MG63 (cell line): ENCODE measurements at places on chromosomes 5 and 9.

DNA sequence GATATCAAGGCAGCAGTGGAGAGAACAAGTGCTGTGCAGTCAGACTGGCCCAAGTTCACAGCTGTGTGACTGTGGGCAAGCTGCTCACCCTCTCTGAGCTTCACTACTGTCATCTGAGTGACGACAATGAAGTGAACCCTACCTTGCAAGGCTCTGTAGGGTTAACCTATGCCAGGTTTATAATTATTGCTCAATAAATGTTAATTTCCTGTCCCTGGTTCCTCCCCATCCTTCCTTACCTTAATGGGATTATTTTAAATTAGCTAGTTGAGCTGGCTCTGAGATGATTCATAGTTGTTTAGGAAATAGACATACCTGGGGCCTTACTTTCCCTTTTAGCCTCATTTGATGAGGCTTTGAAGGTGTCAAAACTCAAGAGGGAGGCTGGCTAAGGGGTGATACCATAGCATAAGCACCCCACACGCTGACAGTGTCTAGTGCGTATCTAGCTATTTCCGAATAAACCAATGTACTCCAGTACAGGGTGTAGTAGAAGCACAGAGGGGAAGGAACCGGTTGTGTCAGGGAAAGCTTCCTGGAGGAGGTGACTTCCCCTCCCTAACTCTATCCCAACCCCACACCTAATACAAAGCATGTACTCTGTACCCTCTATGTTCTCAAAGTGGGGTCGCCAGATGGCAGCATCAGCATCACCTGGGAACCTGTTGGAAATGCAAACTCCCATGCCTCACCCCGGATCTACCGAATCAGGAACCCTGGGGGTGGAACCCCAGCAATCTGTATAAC, 63.3 kb upstream of the SLC25A51 start:
- DNase-seq = no peak

GRCh38 chr5:80082731-80083100, 47.6 kb downstream of the THBS4 start:
- peak; percentile 78 for DNase-seq

DNA sequence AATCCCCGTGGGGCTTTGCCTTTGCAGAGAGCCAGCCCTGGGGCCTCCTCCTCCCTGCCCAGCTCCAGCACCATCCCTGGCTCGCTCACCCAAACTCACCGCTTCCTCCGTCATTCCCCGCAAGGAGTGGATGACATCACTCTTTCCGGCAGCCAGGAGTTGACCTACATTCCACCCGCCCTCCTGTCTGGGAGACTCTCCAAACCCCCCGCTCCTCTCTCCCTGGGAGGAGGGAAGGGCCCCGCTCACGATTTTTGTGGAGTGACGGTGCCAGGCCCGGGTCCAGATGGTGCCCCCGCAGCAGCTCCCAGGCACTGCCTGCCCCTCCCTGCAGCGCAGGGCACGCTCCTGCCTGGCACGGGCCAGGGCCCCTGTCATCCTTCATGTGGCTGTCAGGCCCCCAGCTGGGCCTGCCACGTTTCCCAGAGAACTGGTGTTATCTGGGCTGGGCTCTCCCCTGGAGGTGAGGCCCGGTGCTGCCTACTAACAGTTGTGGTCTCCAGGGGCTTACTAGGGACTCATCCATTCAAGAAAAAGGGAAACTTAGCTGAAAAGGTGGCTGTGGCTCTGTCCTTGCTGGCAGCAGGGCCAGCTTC, 52.3 kb downstream of the NTNG2 start:
- peak; percentile 95 for DNase-seq

- no peak for DNase-seq
Measured at GRCh38 chr5:149048811-149049210, 14.1 kb downstream of the SH3TC2 start.

GRCh38 chr9:86201474-86202337, 57.8 kb downstream of the C9orf153 start:
- DNase-seq = no peak

DNA sequence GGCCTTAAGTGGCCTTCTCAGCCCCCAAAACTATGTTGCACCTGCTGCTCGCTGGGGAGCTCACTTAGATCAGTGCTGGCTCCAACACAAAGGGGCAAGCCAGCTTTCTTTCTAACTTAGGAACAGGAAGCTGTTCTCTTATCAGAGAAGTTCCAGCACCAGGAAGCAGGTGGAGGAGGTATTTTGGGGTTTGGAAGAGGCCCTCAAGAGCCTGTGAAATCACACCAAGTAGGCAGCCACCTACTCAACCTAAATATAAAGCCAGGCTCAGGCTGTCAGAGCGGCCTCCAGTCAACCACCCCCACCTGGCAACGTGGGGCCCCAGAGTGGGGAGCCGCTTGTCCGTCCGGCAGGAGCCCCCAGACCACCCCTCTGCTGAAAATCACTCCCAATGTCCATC, 152.8 kb downstream of the OLFM1 start:
- DNase-seq = no peak

- DNase-seq = no peak
Measured at GRCh38 chr5:122177161-122177560, 47.8 kb downstream of the ZNF474 start.

- DNase-seq = no peak
Measured at GRCh38 chr5:68441309-68442073, 225.9 kb downstream of the PIK3R1 start.

DNA sequence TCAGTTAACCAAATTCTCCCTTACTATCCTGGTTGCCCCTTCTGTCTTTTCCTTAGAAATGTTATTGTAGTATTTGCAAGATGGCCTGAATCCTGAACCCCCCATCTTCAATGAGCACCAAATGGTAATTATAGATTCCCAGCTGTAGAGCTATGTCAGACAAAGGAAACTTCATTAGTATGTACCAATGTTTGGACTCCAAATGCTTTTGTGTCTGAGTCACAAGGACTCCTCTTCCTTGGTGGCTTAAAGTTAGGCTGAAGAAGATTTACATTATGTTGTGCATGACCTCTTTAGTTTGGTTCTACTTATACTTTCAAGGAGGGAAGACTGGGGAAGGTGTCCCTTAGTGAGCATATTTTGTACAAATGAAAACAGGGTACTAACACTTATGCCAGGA, 105.9 kb upstream of the CDKN2B start:
- no peak for DNase-seq

DNA sequence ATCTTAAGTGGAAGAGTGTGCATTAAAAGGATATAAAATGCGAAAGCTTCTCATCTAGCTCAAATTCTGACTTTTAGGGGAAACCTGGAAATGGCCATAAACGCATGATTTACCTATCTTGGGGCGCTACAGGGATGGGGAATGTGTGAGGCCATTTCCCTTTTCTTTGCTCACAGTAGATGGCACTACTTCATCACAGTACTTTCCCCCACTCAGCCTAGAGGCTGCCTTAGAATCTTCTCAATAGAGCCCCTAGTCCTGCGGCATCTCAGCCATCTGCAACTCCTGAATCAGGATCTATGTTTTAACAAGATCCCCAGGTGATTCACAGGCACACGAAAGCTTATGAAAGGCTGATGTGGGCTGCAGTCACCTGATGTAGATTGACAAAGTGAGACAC, 110.8 kb downstream of the LHFPL2 start:
- no peak for DNase-seq

- DNase-seq = no peak
Measured at GRCh38 chr9:114684036-114684435, 2.0 kb upstream of the TEX48 start.

- peak; percentile 80 for DNase-seq
Measured at GRCh38 chr5:142600611-142601358, 85.1 kb downstream of the FGF1 start.
